ENCODE measurements at places on chromosomes 7 and 10.

- DNase-seq = no peak
Observed at GRCh38 chr7:111324776-111325175, 233.8 kb downstream of the LRRN3 start.

GRCh38 chr7:24741679-24742505, 15.4 kb downstream of the GSDME start:
- DNase-seq = no peak

DNA sequence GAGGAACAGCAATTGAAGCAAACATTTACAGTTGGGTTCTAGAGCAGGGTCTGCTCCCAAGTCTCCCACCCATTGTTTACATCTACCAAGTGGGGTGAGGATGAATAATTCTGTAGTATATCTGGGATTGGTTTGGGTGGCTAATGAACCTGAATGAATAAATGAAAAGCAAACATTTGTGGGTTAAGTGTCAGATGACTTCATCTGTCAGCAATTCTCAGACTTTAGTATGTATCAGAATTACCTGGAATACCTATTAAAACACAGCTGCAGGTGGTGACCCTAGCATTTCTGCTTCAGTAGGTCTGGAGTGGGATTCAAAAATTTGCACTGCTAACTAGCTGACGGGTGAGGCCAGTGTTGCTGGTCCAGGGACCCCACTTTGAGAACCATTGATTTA, 18.0 kb upstream of the NPVF start:
- no peak for DNase-seq

DNA sequence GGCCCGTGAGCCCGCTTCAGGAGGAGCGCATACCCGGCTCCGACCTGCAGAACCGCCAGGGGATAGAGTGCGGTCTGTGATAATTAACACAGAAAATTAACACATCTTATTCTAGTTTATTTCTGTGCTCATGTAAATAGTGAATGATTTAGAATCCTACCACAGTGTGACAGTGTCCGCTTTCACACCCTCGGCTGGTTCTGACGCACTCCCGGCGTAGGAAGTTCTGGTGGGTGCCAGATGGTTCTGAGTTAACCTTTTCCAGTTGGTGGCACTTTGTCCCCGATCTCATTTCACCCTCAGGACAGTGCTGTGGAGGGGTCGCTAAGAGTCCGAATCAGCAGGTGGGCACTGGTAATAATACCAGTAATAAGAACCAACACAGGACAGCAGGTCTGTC, 28.3 kb upstream of the FXYD4 start:
- DNase-seq = no peak

- DNase-seq = no peak
Observed at GRCh38 chr7:82202107-82202506, 241.5 kb downstream of the CACNA2D1 start.

GRCh38 chr10:73366381-73367298, 8.0 kb upstream of the CFAP70 start:
- DNase-seq = no peak
